Osteoblast (primary cell): ENCODE measurements at places on chromosomes 5 and 9.

DNA sequence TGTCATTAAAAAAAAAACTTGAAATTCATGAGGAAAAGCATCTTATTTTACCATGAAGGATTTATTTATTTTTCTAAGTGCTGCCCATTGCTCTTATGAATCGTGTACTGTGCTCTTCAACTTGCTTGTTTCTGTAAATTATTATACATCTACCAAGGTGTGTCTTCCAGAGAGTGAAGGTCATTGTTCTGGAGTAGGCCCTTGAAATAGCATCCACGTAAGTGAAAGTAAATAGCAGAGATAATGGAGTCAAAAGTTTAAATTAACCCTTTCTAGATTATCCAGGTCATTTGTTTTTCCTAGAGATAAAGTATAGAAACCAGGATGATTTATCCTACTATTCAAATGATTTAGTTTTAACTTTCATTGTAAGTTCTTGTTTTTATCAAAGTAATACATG is 473.1 kb downstream of the DIRAS2 start:
- DNase-seq: no peak

GRCh38 chr5:179599973-179600372 is 23.5 kb downstream of the HNRNPH1 start:
- no peak for DNase-seq

- DNase-seq: no peak
These were observed 162.9 kb upstream of the DAB2 start for GRCh38 chr5:39587675-39588074.

GRCh38 chr9:30534896-30535295 is 1849.5 kb upstream of the ACO1 start:
- DNase-seq: no peak

DNA sequence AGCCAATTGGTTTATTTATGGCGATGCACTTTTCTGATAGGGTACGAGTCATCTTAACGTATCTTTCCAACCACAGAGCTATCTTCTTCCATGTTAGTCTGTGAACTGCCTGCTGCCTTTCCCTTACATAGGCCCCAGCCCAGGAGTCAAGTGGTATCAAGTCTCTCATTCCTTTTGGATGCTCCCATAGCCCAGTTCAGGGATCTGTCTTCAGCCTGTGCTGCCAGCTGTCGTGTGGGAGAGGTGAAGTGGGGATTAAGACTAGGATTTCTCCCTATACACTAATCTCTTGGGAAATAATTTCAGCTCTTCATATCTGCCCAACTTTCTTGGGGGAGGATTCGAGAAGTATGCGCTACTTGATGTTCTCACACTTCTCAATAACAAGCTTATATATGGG is 475.7 kb downstream of the EBF1 start:
- no peak for DNase-seq

- no peak for DNase-seq
These were observed 15.5 kb downstream of the PRKACG start for GRCh38 chr9:68998385-68998784.
